H9 (cell line): ENCODE measurements at places on chromosomes 3 and 15. TPM values are rescaled to one million over a fixed set of nuclear protein-coding genes. Genes with fewer than 3 reads are reported as not detected.

- DNase-seq, result no peak
Observed at GRCh38 chr3:14423197-14423743, 20.9 kb downstream of the SLC6A6 start.

GRCh38 chr3:128197855-128198254 is 44.6 kb downstream of the EEFSEC start:
- DNase-seq, result no peak

CFAP100 gene
- total RNA-seq, result 0.26 and 0.44 TPM in 2 replicates

DNA sequence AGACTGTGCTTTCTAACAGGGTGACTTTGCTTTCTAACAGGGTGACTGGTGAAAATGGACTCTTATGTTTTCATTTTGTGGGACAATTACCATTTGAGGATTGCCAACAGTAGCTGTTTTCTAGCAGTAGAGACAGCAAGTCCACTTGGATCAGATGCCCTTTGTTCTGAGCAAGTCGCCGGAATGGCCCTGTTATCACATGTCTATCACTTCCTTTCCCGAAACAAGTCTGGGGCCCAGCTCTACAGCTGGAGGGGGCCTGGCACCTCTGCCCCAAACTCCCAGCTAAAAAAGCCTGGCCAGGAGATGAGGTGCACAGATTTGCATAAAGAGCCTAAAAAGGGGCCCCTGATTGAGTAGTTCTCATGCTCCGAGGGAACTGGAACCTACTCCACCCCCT is 44.6 kb downstream of the THBS1 start:
- no peak for DNase-seq

GRCh38 chr3:94118390-94118789 is 55.5 kb downstream of the NSUN3 start:
- no peak for DNase-seq

DNA sequence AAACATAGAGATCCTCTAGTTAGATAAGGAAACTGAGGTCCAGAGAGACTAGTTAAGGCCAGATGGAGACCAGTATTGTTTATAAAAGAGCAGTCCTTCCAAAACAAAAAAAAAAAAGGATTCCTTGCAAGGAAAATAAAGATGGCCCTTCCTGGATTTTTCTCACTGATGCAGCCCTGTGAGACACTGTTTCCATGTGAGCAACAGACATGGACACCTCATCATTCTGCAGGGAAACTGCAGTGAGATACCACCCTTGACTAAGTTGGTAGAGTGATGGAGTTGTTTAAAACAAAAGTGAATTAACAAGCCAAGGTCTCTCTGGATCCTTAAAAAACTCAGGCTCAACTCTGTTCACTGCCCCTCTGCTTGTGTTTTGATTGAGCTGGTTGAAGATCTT is 65.6 kb upstream of the MYZAP start:
- no peak for DNase-seq

GRCh38 chr3:158312560-158313141 is 202.8 kb downstream of the RSRC1 start:
- DNase-seq, result no peak

DNA sequence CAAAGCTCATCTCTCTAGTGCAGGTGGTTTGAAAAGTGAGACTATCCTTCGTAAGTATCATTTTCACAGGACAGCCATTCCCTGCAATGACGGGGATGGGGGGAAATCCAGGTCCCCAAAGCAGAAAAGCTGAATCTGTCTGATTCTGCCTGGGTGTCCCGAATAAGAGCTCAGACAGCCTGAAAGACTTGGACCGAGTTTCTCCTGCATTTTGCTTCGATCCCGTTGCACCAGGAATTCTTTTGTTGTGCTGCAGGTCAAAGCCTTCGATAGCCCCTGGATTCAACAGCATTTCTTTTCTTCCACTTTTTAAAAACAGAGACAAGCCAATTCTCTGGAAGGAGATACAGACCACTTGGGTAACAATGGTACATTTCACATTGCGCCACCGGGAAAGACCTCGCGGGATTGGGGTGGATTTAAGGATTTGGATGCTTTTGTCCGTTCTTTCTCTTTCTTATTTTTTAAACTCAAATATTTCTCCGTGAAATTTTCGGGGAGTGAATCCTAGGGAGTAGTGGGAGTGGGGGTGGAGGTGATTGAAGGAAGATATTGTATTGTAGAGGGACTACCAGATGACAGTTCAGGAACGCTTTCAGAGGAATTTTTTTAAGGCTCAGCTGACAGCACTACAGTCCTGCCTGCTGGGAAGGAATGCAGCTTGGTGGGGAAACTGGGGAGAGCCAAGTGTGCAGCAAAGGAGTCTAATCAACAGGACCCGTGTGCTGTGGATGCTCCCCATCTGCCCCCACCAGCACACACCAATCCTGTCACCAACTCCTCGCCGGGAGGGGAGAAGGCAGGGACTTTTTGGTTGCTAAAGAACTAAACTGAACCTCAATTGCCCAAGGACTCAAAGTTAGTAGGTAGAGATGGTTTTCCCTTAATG is 2.6 kb downstream of the SLITRK3 start:
- no peak for DNase-seq

GRCh38 chr3:46102059-46102779 is 74.9 kb upstream of the XCR1 start:
- DNase-seq, result no peak

RARB gene
- 0.22 and 0.29 TPM in 2 replicates for total RNA-seq

TYRO3 gene
- 118 and 124 TPM in 2 replicates for total RNA-seq

DNA sequence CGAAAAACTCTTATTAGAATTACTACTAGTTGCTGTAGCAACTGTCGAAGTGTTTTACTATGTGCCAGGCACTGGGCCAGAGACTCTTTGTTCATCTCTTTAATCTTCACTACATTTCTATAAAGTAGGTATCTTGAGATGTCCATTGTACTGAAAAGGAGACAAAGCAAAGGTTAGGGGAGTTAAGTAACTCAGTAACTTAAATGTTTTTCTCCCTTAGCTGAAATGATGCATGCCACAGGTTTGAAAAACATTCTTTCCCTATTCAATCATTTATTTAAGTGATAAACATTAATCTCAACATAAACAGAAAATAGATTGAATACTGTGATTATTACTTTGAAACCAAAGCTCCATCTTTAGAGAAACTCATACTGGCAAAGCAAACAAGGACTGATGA is 776.2 kb downstream of the FHIT start:
- DNase-seq, result no peak

DNA sequence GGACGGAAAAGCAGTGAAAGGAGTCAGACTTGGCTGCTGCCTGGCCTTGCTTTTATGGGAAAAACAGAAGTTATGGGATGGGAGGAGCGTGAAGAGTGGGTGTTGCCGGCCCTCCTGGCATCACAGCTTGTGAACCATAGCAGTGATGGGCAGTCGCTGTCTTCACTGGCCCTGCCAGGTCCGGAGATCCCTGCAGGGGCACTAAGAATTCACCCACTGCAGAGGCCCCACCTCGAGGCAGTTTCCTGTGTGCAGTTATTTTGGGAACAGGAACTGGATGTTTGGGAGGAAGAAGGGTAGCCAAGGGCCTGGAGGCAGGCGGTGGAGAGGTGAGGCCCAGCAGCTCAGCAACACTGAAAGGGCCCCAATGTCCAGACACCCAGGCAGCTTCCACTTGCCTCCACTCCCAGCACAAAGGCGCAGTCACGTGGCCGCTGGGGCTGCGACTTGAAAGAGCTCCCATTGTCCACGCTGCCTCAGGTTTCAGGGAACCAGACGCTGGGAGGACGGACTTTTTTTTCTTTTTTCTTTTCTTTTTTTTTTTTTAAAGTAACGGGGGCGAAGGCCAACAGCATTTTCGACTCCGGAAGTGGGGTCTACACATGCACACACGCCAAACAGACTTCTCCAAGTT is 255.6 kb downstream of the ZNF621 start:
- peak; percentile 42 for DNase-seq
